COR-L47 (cell line): ENCODE measurements at places on chromosomes 12 and 14.

GRCh38 chr14:104126753-104127152, 11.6 kb upstream of the KIF26A start:
- DNase-seq: no peak

DNA sequence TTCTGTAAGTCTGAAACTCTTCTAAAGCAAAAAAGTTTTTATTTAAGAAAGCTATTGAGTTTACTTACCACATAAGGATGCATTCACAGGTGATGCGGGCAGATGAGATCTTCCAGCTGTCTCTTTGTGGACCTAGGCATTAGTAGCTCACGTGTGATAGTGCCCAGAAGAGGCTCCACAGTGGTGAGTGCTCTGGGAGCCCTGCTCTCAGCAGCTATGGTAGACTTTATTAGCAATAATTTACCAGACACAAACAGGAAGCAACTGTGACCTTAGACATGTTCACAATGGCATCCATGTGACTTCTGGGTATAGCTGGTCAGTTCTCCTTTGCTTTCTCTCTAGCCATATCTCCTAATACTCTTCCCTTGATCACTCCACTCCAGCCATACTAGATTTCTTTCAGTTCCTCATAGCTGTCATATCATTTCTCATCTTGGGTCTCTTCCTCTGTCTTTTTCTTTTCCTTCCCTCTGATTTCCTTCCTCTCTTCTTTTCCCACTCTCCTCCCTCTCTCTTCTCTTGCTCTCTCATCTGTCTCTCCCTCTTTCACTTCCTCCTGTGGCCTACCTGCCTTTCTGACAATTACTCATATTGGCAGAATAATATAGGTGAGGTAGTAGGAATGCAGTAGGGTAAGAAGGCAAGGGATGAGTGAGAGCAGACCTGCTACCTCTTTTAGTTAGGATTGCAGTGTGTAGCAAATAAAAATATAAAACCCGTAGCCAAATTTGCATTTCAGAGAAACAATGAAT, 75.2 kb upstream of the SCAF11 start:
- DNase-seq: no peak

DNA sequence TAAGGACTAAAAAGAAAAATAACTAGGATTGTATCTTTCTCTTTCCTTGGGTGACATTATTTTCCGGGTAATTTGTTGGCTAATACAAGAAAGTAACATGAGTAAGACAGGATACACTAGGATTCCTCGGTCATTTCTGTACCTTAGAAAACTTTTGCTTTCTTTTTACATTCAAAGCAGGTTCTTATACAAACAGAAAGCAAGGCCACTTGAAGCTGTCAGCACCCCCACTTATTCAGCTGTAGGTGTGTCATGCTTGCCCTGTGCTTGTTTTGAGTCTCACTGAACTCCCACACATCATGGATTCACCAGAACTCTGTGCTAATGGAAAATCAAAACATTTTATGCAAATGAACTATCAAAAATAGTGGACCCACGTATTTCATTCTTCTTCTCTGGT, 266.8 kb upstream of the CLEC14A start:
- no peak for DNase-seq

DNA sequence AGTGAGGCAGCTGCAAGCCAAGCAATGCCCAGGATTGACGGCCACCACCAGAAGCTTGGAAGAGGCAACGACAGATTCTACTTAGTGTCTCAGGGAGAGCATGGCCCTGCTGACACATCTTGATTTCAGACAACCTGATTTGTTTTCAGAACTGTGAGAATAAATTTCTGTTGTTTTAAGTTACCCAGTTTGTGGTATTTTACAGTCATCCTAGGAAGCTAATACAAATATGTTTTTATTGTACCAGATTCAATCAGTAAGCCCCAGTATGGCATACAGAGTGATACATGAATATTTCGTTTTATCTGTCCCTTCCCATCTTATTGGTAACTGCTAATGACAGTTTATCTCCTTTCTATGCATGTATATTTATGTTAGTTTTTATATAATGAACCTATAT, 62.3 kb downstream of the SAMD4A start:
- DNase-seq: no peak

- no peak for DNase-seq
Observed at GRCh38 chr14:68950111-68950510, 29.0 kb downstream of the ACTN1 start.

DNA sequence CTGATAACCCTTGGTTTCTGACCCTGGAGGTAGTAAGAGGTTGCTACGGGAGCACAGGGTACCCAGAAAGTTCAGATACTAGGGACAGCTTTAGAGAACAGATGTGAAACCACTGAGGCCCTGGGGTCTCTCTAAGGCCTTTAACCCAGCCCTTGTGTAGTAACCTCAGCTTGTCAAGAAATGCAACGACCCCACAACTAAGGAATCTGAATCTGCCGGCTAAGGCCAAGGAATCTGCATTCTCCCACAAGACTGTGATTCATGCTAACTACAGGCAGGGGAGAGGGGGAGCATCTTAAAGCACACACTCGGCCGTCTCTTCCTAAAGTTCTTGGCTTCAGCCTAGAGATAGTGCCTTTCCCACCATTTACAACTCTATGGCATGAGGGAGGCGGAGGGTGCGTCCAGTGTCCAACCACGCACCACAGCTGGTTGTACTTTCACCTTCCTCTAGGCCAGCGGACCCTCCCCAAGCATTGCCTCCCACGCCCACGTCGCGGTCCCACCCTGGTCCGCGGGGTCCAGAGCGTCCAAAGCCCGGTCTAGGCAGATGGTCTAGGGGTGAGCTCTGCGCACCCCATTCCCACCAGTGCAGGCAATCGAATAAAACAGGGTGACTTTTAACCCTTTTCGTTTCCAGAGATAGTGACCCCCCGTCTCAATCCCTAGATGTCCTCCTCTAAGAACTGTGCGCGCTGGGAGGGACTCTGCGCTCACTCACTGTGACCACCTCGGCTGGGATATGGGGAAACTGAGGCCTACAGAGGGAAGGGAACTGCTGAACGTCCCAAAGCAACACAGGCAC, 735 bp upstream of the VASH1 start:
- no peak for DNase-seq

- DNase-seq: no peak
Observed at GRCh38 chr12:107223821-107224220, 130.5 kb upstream of the CRY1 start.

GRCh38 chr14:42782754-42783153, 1176.1 kb downstream of the LRFN5 start:
- no peak for DNase-seq

DNA sequence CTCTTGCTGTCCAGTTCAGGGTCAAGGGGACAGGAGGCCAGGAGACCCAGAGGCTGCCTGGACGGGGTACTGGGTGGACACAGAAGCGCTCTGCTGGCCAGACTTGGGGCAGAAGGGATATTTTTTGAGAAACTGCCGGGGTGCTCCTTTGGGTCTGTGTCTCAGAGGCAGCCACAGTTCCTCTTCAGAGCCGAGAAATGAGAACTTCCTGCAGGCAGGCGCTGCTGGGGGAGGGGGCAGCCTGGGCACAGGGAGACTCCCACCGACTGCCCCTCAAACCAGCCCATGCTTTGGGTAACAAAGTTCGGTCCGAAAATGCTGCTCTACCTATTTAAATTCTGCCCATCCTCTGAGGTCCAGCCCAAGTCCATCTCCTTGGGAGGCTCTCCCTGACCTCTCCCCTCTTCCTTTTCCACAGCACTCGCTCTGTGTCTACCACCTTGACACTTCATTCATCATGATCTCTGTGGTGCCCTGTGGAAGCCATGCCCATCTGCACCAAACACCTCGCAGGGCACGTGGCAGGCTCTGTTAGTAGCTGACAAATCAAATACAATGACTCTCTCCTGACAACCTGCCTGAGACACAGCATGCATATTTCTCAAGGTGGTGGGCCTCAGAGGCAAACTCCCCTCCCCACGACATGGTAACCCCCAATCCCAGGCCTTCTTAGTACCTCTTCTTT, 16.4 kb downstream of the HDAC7 start:
- no peak for DNase-seq

- DNase-seq: no peak
Observed at GRCh38 chr14:100566119-100566518, 21.1 kb downstream of the BEGAIN start.

GRCh38 chr14:68210729-68211299, 391.2 kb downstream of the RAD51B start:
- no peak for DNase-seq

GRCh38 chr12:65139389-65139788, 18.3 kb upstream of the WIF1 start:
- DNase-seq: no peak

DNA sequence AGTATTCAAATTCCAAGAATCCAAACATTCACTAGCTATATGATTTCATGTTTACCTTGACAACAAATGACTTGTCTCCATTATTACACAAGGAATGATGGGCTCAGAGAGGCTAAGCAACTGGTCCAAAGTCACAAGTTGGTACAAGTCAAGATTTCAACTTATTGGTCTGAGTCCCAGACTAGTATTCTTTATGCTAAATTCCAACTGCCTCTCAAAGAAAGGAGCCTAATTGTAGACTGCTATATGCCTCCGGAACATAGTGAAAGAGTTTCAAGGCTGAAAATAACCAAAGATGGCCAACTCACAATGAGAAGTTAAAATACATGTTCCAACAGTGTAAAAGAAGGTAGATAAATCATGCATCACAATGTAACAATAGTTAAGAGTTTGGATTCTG, 7.5 kb downstream of the BTG1 start:
- no peak for DNase-seq

DNA sequence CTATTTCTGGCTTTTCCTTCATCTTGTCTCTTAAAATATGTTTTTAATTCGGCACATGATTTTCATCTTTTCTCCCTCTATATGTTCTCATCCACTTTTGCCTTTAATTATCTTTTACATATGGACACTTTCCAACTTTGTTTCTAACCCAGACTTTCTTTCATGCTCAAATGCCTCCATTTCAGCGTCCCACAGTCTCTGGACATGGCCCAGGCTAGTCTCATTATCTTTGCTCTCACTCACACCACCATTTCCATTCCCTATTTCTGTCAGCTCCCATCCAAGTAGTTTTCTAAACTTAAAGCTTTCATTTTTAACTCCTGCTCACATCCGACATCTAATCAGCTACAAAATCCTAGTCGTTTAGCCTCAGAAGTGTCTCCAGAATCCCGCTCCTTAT, 14.8 kb downstream of the GTF2H3 start:
- no peak for DNase-seq

DNA sequence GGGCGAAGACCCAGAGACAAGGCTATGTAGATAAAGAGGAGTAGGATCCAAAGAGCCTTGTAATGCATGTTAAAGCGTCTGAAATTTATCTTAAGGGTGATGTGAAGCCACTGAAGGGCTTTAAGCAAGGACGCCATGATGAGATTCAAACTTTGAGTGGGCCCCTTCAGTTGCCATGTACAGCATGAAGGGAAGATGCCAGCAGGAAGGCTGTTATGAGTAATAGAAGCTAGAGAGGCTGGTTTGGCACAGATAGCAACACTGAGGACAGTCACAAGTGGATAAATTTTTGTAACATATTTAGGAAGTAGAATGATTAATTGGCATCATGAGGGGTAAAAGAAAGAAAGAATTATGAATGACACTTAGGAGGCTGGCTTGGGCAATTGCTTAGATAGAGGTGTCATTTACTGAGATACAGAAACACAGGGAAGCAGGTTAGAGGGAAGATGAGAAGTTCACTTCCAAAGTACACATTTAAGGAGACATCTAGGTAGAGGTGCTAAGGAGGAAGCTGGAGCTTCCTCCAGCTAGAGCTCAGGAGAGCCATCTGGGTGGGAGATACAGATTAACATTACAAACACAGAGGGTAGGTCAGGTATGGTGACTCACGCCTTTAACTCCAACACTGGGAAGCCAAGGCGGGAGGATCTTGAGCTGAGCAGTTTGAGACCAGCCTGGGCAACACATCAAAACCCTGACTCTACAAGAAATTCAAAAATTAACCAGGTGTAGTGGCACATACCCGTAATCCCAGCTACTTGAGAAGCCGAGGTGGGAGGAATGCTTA, 13.7 kb downstream of the ATG2B start:
- DNase-seq: no peak

- DNase-seq: no peak
Observed at GRCh38 chr12:124289634-124290600, 5.0 kb upstream of the RFLNA start.

DNA sequence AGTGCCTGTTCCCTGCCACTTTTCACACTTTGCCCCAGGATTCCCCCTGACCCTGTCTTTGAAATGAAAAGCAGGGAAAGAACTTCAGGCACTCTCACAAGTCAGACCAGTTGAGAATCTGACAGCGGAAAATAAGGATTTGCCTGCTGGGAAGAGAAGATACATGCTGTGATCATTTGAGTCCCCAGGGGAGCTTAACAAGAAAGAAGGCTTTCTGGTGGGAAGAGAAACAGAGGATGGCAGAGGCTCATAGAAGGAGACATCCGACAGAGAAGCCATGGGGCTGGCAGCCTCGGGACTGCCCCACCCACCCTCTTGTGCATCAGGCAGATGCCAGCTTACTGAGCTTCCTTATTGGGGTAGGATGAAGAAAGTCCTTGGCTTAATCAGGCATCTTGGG, 11.9 kb downstream of the TTC9 start:
- DNase-seq: no peak

DNA sequence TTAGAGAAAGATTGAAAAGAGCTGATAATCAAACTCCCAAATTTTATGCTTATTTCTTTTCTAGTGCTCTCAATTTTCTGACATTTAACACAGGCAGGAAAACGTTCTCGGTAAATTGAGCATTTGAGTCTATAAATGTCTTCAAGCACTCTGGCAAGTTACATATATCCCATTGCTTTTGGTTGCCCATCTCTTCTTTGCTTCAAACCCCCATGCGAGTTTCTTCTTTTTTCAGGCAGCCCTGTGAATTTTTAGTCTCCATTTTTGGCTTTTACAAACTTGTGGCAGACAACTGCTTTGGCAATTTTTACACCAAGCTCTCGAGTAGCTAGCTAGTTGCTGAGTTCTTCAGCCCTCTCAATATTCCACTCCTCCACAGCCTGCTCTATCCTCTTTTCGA, 8.7 kb upstream of the TMEM63C start:
- DNase-seq: no peak

- no peak for DNase-seq
Observed at GRCh38 chr12:2977776-2978175, 18.6 kb downstream of the TEAD4 start.

GRCh38 chr14:67941456-67942018, 122.0 kb downstream of the RAD51B start:
- DNase-seq: no peak

DNA sequence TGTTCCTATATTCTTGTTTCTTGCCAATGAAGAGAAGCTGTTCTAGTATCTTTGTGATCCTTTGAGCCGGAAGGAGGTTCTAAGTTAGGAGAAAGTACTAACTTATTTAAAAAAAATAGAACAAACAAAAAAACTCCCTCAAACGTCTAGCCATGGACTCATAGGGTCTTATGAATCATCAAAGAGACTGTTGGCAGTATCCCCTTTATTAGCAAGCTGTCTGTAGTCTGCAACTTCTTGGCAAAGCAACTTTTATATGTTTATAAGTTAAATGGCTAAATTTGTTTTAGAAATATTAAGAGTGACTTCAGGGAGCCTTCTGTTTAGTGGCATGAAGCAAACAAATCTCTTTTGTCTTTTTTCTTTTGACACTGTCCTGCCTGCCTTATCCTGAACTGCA, 291.9 kb downstream of the FUT8 start:
- DNase-seq: no peak
